Activated CD8-positive, alpha-beta memory T cell treated with anti-CD3 and anti-CD28 coated beads for 24 hours (primary cell): ENCODE measurements at places on chromosomes 1 and 21.

DNA sequence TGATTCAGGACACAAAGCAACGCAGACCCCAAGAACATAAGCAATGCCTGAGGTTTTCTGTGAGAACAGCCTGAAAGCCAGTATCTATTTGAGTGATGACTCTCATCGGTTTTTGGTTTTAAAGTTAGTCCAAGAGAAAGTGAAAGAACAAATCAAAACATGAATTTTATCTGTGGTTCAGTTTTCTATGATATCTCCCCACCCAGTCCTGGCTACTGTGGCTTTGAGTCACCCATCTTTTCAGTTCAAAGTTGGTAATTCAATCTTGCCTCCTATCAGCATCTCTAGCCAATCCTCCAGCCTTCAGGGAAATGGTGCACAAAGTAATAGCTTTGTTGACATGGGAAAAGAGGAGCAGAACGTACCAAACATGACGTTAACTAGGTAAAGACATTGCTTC, 40.5 kb upstream of the KRTAP19-8 start:
- no peak for DNase-seq

DNA sequence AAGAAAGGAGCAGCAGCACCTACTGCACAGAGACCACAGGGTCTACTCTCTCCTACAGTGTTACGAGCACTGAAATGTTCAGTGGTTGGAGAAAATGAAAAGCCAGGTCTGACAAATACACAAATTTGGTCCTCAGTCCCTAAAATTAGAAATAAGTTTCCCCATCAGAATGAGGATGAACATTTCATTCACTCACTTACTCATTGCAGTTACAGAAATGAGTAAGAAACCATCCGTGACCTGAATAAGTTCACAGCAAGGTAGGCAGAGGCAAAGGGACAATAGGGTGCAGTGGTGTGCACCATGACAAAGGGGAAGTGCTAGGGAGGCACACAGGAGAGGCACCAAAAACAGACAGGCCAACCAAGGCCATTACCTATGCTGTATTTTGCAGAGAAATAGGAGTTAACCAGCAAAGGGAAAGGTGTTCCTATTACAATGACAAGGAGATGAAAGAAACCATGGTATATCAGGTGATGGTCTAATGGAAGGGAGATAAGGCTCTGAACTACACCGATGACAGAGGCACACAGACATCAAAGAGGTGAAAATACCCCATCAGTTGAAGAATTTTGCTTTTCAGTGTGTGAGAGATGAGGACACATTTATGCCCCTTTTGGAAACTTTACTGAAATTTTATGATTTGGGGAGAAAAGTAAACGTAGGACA, 29.4 kb downstream of the VAV3 start:
- peak; percentile 69 for DNase-seq

- DNase-seq = no peak
These were observed 35.3 kb downstream of the OLFML2B start for GRCh38 chr1:161988413-161988812.

GRCh38 chr1:6134206-6134605, 45.9 kb downstream of the CHD5 start:
- DNase-seq = no peak

- DNase-seq = no peak
These were observed 1004.2 kb downstream of the TTLL7 start for GRCh38 chr1:82994616-82995263.
